ENCODE measurements at places on chromosomes 13 and 19.
A peak's percentile ranks its signal among the peaks of the same experiment; 100 is the strongest.

GRCh38 chr19:5857203-5858081 is 6.2 kb upstream of the FUT3 start:
- DNase-seq, result no peak

DNA sequence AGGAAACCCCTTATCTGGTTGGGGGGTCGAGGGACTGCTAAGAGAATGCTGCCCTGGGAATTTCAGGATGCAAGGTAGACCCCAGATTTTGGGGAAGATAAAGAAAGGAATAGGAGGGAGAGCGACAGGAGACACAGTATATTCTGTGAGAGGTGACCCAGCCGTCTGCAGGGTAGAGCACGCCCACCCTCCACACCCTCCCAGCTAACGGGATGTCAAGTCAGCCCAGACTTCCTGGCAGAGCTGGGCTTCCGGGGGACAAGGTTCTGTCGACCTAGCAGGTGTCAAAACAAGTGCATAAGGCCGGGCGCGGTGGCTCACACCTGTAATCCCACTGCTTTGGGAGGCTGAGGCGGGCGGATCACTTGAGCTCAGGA is 695 bp upstream of the PRR36 start:
- DNase-seq, result no peak

GRCh38 chr19:10404888-10405820 is 1.8 kb upstream of the CDC37 start:
- DNase-seq, result no peak

GRCh38 chr13:50543782-50544181 is 299.7 kb downstream of the DLEU7 start:
- no peak for DNase-seq

- no peak for DNase-seq
Measured at GRCh38 chr19:10643172-10643967, 10.8 kb upstream of the ILF3 start.

- peak; percentile 71 for DNase-seq
Measured at GRCh38 chr13:27919934-27920676, at the start of gene PDX1. Gene PDX1, plus strand, starts transcription at chr13:27920000. Its CDS starts 139 bp downstream, at chr13:27920139.

- DNase-seq, result no peak
Measured at GRCh38 chr13:37349916-37350315, 244.5 kb upstream of the CSNK1A1L start.

GRCh38 chr19:3554254-3555083 is 2.9 kb downstream of the MFSD12 start:
- DNase-seq, result no peak

- no peak for DNase-seq
Measured at GRCh38 chr13:62057286-62057685, 641.6 kb upstream of the PCDH20 start.

DNA sequence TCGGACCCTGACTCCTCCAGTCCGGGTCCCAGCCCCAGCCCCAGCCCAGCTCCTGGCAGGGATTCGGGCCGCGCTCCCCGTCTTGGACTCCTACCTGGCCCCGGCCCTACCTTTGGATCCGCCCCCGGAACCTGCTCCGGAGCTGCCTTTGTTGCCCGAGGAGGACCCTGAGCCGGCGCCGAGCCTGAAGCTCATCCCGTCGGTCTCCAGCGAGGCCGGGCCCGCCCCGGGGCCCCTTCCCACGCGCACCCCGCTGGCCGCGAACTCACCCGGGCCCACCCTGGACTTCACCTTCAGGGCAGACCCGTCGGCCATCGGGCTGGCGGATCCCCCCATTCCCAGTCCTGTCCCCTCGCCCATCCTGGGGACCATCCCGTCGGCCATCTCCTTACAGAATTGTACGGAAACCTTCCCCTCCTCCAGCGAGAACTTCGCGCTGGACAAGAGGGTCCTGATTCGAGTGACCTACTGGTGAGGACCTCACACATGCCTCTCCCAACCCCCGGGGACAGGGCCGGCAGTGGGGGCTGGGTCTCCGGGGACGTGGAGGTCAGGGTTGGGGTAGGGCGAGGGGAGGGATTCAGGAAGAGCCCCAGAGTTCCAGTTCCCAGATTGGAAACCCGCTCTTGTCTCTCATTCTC is 732 bp downstream of the SELENOV start:
- no peak for DNase-seq

DNA sequence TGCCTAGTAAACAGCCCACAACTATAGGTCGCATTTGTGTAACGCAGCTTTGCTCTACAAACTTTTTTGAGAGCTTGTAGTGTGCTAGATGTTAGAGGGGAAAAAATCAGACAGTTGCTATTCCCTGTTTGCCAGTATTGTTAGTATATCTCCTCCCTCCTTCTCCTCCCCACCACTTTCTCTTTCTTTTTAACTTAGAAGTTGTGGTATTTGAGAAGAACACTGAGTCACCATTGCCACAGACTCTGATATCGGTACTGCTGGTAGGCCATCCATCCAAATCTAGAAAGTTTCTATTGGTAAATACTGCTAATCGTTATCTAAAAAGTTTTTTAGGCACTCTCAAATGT is 666 bp downstream of the POMP start:
- no peak for DNase-seq

- DNase-seq, result no peak
Measured at GRCh38 chr19:36049080-36049698, 4.9 kb downstream of the THAP8 start.

DNA sequence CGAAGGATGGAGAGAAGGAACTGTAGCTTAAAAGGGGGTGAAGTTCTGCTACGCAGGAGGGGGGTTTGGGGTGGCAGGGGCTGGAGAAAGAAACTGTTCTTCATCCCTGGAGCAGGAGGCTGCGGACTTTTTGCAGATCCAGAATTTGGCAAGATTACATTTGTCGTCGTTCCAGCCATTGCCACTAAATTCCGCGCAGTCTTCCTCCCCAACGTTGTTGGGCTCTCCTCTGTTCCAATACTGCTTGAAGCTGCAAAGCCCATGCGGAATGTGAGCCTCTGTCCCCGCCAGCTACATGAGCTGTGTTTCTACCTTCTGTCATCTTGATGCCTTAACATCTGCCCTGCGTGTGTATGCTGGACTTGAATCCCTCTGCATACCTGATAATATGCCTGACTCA is 4.3 kb downstream of the CD209 start:
- no peak for DNase-seq

GRCh38 chr13:24563087-24563486 is 50.5 kb upstream of the PARP4 start:
- no peak for DNase-seq

GRCh38 chr13:103694471-103694870 is 628.3 kb upstream of the SLC10A2 start:
- DNase-seq, result peak; percentile 19

DNA sequence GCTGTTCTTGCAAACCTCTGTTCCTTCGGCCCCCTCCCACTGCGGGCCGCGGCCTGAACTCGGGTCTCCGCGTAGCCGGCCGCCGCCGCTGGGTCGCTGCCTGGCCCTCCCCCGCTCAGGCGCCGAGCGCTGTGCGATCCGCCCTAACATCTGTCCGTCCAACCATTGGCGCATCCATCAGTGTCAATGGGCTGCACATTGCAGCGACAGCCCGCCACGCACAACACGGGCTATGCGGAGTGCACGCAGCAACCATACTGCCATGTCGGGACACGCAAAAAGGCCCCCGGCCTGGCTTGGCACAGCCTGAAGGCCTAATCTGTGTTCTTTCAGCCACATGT is 2.6 kb upstream of the TSHZ3 start:
- DNase-seq, result no peak

GRCh38 chr13:77415253-77416071 is 88.6 kb upstream of the MYCBP2 start:
- DNase-seq, result no peak

- DNase-seq, result no peak
Measured at GRCh38 chr19:51771376-51772130, 10.6 kb downstream of the FPR2 start.

GRCh38 chr13:65656740-65657329 is 1573.3 kb downstream of the PCDH9 start:
- DNase-seq, result no peak

DNA sequence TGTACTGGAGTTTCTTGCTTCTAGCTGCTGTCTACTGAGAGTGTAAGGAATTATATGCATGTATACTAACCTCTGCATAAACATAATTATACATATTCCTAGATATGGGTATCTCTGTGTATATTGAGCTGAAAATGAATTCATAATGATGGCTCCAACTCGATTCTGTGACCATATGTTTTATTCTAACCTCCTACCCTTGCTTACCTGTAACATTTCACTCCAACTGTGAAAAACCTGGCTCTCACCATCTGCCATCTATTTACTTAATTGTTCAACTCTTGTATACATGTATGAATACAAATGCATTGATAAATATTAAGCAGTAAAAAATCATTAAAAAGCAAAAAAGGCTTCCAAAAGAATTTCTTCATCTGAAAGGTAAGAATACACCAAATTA is 1729.5 kb upstream of the SPRY2 start:
- no peak for DNase-seq

GRCh38 chr13:96684907-96685306 is 309.4 kb downstream of the OXGR1 start:
- DNase-seq, result no peak

DNA sequence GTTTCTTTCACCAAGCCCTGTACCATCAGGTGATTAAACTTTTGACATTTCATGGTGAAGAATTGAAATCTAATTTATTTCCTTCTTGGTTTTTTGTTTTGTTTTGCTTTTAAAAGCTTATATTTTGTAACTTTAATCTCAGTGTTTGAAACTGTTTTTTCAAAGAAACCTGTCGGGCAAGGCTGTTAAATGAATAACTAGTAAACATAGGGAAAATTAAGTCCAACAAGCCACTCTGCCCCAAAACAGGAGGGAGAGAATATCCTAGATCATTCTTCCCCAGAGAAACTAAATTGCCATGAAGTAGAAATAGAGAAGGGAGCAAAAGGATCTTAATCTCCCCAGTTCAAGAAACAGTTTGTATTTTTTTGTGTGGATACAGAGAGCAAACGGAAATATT is 98.2 kb downstream of the FREM2 start:
- DNase-seq, result no peak

DNA sequence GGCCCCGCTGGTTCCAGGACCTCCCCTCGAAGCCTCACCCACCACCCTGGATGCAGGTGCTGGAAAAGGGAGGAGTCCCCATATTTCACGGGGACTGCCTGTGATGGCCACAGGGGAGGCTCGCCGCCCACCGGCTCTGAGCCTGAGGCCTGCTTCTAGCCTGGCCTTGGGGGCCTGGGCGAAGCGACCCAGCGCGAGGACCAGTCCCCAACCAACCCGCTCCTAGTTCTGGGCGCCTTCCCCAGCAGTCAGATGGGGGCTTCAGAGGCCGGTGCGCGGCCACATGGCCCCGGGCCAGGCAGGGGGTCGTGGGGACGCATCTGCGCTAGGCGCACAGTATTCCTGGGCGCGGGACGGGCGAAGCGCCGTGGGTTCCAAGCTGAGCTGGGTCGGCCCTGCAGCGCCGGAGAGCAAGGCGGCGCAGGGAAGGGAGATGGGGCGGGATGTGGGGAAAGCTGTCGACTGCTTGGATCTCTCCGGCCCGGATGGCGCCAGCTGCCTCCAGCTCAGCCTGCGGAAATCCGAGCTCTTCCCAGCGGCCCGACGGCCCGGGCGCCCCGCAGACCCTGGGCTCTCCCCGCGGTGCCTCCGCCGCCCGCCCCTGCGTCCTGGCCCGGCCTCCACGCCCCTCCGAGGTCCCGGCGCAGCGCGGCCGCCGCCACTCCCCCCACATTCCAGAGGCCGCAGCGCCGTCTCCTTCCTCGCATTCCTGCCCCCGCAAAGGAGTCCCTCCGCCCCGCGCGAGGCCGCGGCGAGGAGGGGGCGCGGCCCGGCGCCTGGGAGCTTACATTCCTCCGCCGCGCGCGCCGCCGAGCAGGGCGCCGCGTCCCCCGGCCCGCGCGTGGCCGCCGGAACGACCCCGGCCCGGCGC is at the start of gene WTIP:
TSS of gene WTIP (plus strand) at position 788 of the 871 bp plus-strand sequence. CDS start 217 bp downstream, outside the sequence.
- peak; percentile 60 for DNase-seq

DNA sequence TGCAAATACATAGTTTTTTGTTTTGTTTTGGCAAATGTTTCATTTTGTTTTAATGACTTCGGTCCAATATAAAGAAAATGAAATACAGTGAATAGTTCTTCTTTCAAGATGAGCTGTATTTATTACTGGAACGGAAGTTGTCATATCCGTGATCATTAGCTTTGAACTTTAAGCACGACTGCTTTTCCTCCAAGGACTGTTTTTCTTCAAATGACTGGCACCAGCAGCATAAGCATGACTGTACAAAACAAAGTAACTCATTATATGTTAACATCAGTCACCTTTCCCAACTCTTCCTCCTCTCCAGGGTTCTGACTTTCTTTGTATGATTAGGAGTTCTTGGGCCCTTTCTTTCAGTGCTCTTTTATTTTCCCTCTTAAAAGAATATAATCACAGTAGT is 20.5 kb downstream of the EDNRB start:
- no peak for DNase-seq

- DNase-seq, result no peak
Measured at GRCh38 chr19:18523841-18524240, 2.0 kb upstream of the ELL start.

DNA sequence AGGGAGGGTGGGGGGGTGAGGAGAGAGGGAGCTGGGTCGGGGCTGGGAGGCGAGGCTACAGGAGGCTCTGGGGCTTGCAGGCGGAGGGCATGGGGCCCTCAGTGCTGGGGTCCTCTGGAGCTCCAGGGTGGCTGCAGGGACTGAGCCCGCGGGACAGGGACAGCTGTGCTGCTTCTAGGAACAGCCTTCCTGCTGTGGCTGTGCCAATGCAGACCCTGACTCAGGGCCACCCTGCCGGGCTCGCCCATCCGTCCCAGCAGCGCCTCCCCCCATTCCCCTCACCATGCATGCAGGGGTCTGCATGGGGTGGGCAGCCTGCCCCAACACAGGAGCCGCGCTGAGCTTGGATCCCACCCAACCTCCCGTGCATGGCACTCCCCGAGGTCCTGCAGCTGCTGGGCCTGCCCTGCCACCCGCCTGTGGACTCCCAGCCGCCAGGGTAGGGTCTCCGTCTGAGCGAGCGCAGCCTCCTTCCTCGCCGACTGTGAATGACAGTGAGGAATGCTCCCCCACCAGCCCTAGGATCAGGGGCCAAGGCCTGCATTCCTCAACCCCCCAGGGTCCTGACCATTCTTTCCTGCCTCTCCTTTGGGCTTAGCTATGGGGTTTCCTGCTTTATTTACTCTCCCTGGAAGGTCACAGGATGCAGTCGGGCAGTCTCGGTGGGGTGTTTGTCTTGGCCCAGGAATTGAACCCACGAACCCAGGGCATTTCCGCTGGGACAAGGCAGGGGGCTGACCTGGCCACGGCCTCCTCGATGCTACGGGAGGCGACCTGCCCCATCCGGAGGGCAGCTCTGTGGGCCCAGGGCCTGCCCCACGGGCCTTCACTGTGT is 23.4 kb downstream of the CEBPG start:
- DNase-seq, result peak; percentile 16

DNA sequence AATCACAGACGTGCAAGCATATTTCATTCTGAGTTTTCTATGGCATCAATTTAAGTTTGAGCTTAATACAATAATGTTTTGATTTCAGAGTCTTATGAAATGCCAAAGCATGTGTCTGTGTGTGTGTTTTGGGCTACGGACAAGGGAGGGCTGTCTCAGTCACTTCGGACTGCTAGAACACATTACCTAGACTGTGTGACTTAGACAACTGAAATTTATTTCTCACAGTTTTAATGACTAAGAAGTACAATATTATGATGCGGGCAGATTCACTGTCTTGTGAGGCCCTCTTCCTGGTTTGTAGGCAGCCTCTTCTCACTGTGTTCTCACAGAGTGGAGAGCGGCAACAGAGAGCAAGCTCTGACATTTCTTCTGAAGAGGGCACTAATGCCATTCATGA is 1202.0 kb downstream of the EFNB2 start:
- no peak for DNase-seq

- no peak for DNase-seq
Measured at GRCh38 chr19:50205681-50206138, 2.3 kb downstream of the MYH14 start.

GRCh38 chr19:44618640-44619357 is 5.4 kb downstream of the IGSF23 start:
- no peak for DNase-seq

All from glutamatergic neuron (in vitro differentiated cells).